ENCODE measurements at places on chromosomes 5 and 9.
A peak's percentile ranks its signal among the peaks of the same experiment; 100 is the strongest.

DNA sequence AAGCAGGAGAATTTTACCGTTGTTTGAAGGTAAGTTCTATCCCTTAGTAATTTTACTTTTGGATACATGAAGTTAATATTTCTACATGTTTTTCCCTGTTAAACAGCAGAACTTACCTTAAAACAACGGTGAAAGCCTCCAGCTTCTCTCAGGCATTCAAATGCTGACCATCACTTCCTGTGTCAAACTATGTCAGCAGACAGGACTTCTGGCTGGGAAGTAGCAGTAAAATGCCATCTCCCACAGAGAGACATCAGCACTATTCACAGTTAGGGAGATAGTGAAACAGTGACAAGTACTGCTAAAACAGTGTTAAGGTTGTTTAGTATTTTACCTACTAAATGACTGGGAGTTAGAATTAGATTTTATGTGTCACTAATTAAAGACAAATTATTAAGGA lies 34.2 kb upstream of the GOLGA1 start:
- DNase-seq: no peak

- no peak for DNase-seq
Measured at GRCh38 chr5:55868846-55869245, 17.7 kb downstream of the IL31RA start.

DNA sequence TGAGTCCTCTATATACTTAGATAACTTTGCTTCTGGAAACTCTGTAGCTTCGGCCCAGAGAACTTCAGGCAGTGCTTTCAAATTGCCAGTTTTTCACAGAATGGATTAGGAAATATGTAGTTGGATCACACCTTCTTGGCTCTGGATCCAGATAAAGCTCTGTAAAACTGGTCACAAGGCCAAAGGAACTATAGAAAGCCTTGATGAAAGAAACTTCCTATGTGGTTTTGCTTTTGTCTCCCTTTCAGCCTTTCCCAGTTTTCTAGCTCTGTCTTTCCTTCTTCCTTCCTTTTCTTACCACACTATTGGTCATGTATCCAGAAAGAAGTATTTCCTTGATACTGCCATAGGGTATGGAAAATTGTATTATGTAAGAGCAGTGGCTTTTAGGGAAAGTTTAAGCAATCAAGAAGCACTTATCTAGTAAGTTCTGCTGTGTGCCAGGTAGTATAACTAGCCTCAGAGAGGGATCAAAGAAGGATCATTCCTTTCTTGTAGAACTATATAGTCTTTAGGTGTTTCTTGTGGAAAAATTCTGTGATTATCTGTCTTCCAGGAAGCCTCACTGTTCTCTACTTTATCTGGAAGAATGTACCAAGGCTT lies 6.3 kb downstream of the GPR21 start:
- DNase-seq: no peak

DNA sequence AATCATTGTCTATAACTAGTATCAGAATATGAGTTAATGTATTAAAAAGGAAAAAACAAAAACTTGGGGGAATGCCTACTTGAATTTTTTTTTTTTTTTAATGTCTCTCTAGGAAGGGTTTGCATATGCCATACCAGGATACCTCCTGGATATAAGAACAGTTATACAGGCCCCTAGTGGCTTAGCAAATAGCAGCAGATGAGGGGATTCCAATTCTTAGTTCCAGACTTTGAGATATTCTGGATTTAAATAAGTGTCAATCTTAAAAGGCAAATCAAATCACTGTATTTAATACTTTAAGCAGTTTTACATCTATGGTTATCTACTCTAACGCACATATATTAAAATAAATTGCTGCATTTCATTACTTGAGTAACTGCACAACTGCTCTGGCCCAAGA lies 1055.5 kb upstream of the DMAC1 start:
- no peak for DNase-seq

- DNase-seq: no peak
Measured at GRCh38 chr5:58381566-58381965, 78.3 kb downstream of the PLK2 start.

GRCh38 chr5:134464988-134465815 lies 53.5 kb upstream of the CDKN2AIPNL start:
- no peak for DNase-seq

DNA sequence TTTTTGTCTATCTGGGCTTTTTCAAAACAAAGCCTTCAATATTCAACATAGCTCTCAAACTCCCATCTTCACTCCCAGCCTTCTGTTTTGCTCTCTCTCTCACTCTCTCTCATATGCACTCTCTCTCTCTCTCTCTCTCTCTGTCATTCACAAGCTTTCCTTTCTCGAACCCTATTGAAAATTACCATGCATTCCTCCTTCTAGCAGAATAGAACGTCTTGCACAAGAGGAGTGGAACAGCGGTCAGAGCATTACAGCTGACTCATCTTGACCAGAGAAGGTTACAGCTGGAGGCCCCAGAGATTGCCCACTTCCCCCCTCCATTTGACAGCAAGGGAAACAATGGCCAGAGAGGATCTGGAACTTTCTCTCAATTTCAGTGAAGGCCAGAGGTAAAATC lies 51.0 kb upstream of the LIFR start:
- no peak for DNase-seq

DNA sequence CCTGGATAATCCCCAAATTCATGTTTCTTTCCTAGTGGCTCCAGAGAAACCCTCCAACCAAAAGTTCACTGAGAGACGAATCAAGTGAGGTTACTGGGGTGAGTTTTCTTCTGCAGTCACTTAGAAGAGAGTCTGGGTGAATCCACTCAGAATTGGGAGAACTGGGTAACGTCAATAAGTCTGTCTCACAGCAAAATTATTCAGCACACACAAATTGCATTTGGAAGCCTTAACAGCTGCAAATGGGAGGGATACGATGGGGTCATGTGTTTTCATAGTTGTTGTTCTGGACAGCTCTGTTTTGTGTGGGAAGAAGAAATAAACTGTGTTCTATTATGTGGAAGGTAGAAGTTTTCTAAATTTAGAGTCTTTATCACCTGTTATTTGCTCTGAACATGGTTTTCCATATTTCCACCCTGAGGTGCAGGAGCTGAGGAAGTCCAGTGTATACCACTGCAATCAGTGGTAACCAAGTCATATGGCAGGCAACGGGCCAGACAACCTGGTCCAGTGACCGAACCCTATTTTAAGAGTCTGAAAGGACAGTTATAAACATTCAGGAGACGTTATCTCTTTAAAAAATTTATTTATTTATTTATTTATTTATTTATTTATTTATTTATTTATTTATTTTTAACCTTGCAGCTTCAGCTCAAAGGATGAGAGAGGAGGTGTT lies 21.9 kb downstream of the MARCHF3 start:
- no peak for DNase-seq

- no peak for DNase-seq
Measured at GRCh38 chr5:17360879-17361278, 137.2 kb upstream of the TAF11L2 start.

GRCh38 chr5:50666261-50667022 lies at the start of gene PARP8:
Gene PARP8, plus strand, starts transcription at chr5:50666637. Its CDS starts 459 bp downstream, at chr5:50667096.
- DNase-seq: peak; percentile 54

DNA sequence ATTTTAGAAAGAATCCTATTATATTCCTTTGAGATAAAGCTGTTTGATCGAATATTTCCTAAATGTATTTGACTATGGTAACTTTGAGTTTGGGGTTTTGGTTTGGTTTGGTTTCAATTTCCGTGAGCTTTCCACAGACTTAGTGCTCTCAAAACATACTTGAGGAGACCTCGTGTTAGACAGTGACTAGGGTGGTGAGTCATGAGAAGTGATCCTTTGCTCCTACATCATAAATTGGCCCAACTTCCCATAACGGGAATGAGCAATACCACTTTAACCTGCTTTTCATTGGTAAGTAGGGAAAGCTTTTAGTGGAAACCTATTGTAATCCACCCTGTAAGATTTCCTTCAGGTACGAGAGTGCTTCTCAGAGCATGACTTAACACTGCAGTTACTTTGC lies 3.8 kb upstream of the RASEF start:
- no peak for DNase-seq

GRCh38 chr5:67308988-67309688 lies 112.5 kb upstream of the CD180 start:
- no peak for DNase-seq

DNA sequence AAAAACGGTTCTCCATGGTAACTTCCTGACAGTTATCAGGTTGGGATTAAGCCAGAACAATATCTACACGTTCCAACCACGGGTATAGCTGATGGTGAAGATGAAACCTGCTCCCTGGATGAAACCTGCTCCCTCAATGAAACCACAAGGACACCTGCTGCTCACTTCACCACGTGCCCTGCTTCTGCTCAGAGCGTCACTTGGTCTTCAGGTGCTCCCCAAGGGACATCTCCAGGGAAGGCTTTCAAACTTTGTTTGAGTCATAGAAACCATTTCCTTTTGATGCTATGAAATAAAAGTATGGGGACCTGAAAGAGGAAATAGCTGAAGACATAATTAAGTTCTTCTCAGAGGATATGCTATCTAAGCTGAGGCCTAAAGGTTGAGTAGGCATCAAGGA lies 242.4 kb downstream of the MED10 start:
- DNase-seq: no peak

- DNase-seq: no peak
Measured at GRCh38 chr9:129310666-129311350, 132.7 kb upstream of the IER5L start.

DNA sequence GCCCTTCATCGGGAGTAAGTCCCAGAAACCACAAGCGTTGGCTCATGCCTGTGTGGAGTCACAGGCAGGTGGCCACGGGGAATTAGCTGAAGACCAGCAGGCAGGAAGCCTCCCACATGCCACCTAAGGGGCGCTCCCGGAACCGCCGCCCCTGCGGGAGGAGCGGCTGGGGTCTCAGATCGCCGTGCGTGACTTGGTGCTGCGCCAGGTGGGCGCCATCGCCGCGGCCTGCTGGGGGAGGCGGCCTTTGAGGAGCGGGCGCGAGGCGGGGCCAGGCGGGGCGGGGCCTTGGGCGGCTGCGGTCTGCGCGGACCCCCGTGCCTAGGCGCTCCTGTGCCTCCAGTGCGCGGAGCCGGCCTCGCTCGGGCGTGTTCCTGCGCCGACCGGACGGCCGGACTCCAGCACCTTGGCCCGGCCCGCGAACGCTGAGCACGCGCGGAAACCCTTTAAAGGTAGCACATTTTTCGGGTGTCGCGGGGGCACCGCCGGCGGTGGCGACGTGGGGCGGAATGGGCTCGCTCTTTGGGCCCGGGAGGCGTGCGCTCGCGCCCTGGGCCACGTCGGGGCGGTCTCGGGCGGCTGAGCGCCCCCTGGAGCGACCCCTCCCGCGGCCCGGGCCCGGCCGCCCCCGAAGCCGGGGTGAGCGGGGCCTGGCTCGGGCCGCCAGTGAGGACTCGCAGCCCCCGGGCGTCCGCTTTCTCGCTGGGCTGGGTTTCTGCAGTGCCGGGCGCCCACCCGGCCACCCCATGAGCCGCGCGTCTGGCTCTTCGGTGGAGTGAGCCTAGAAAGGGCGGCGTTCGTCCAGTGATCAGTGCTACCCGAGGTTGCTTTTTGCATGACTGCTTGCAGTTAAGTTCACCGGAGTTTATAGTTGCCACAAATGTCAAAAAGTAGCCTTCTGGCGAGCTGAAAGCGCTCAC lies 24.5 kb downstream of the LECT2 start:
- DNase-seq: peak; percentile 24

GRCh38 chr5:93196986-93197385 lies 384.0 kb downstream of the NR2F1-AS1 start:
- DNase-seq: no peak

Measured in neuronal stem cell (in vitro differentiated cells).